Caudate nucleus (tissue), 63 donors: ENCODE measurements at places on chromosomes 5 and 9.

DNA sequence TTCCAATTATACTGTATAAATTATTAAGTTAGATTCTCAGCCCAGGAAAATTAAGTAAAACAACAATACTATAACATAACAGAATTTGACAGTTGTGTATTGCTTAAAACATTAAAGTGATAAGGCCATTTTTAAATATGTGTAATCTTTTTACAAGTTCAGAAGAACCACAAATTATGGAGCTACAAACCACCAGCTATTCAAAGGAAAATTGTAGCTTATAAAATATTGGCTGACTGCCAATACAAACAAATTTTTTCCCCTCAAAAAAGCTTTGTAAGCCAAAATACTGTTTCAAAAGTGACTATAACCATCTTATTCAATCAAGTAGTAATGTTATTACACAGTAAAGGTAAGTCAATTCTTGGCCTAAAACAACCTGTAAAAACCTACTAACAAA, 21.9 kb downstream of the STRBP start:
- no peak for DNase-seq

DNA sequence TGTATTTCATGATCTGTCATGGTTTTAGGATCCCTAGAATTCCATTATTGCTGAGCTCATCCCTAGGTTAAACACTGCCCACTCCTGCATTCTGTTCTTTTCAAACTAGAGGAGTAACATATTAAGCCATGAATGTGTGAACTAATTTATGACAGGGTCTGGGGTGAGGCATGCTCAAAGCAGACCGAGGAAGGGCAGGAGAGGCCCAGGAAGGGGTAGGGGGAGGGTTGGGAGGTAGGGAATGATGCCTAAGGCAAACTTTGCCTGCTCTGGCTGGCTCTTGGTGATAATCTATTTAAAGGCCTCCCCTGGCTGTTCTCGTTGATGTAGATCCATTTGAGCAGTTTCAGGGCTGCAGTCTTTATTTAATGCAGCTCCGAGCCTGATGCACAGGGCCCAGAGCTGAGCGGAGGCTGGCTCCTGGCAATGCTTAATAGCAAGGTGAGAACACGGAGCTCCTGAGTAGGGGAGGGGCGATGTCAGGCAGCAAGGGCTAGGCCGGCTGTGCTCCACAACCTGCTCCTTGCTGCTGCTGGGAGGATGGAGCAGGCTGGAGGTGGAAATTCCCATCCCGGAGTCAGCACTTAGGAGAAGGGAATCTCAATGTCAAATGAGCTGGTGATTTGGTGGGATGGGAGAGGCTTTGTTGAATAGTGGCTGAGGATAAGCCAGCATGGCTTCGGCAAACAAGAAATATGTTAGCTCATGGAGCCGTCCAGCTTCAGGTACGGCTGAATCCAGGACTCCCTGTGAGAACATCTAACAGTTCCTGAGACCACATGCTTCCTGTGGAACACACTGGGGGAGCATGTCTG, 73.2 kb upstream of the UNC5A start:
- DNase-seq = no peak

GRCh38 chr5:139481122-139481533, 1.4 kb downstream of the STING1 start:
- no peak for DNase-seq

DNA sequence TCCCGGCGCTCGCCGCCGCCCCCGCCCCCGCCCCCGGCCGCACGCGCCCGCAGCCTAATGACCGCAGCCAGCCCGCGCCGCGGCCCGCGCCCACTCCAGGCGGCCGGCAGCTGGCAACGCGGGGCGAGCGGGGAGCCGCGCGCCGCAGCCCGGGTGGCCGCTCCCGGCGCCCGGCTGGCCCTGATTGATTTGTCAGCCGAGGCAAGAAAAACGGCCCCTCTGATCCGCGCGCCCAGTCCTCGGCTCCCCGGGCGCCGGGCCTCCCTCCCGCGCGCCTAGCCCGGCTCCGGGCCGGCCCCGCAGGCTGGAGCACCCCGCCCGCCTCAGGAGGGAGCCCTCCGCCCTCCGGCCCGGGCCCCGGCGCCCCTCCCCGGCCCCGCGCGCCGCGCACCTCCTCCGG, 11.9 kb upstream of the LHX2 start:
- no peak for DNase-seq

DNA sequence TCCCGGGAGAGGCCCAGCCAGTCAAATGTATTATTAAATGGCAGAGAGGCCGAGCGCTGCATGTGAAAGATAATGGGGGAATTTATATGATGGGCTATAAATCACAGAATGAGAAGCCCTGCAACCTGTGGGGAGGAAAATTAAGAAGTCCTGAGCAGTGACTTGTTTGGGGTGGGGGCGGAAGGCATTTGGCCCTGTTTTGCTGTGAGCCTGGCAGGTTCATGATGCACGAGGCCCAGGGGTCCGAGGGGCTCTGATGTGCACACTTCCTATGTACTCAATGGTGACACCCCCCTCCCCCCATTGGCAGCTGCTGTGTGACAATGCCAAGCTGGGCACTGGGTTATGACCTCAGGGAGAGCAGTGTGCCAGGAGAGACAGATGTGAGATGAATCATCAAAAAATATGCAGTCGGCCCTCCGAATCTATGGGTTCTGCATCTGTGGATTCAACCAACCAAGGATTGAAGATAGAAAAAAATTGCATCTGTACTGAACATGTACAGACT, 13.7 kb upstream of the DAB2IP start:
- peak; percentile 84 for DNase-seq
